ENCODE measurements at places on chromosomes 12 and 14.

DNA sequence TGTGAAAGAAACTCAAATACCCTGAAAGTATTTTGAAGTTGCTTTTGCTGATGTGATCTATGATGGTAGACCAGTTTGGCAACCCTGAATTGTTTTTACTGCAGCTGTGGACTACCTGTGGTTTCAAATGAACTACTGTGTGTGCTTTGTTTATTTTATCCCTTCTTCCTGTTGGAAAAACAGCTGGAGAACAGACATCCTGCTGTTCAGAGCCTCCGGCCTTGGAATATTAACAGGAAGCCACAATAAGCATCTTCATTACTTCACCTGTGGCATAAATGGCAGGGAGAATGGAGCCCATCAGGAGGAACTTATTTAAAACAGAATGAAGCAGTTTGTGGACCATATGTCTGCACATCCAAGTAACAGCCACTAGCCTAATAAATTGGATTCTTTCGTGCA, 104.8 kb downstream of the DUSP6 start:
- no peak overlapping the region for H3K27ac ChIP-seq
- H3K27me3 ChIP-seq, result no peaks in the 10 kb centered on the region
- H3K4me3 ChIP-seq, result no peak overlapping the region

DNA sequence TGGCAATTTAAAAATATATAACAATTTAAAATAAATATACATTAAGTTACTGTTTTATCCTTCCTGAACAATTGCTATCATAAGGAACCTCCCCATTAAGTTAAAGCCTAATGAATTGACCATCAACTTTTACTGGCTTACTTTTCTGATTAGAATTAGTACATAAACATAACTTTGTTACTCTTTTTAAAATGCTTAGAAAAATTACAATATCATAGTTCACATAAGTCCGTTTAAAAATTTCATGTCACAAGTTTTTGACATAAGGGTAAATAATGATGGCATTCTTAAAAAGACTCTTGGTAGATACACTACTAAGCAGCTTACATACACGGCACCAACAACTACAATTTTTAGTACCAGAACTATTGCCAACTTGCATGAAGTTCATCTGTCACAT, 1308.6 kb downstream of the FSCB start:
- DNase-seq, result no peak
- no peaks in the 10 kb centered on the region for H3K27me3 ChIP-seq
- no peaks in the 10 kb centered on the region for H3K36me3 ChIP-seq

DNA sequence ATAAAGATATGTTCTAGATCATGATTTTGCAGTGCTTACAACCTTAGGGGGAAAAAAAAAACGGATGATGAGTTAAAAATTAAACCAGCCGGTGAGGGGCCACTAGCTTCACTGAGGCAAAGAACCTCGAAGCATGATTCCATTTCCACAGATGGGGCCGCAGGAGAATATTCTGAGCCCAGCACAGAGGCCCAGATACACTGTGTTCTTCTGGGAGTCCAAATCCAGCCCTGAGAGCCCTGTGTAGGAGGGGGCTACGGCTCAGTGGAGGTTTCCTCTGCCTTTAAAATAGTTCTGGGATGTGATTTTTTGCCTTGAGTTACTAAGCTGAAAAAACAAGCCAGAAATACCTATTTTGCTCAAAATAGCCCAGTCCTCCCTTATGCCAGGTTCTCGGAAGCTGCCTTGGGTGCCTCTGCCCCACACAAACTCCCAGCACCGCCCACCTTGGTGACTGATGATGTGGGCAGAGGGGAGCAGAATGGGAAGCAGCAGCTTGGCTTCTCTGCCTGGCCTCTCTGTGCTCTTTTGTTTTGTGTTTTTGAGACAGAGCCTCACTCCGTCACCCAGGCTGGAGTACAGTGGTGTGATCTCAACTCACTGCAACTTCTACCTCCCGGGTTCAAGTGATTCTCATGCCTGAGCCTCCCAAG, 105.4 kb upstream of the BCL2L14 start:
- no peak overlapping the region for H3K4me3 ChIP-seq
- no peaks in the 10 kb centered on the region for H3K36me3 ChIP-seq
- H3K27me3 ChIP-seq, result no peaks in the 10 kb centered on the region
- H3K27ac ChIP-seq, result no peak overlapping the region

- no peak overlapping the region for H3K4me3 ChIP-seq
- DNase-seq, result no peak
- no peaks in the 10 kb centered on the region for H3K36me3 ChIP-seq
- H3K27ac ChIP-seq, result no peak overlapping the region
- no peaks in the 10 kb centered on the region for H3K4me1 ChIP-seq
- no peaks in the 10 kb centered on the region for H3K27me3 ChIP-seq
Measured at GRCh38 chr12:130589540-130590317, 126.4 kb downstream of the RIMBP2 start.

- H3K4me3 ChIP-seq, result no peak overlapping the region
- DNase-seq, result no peak
- no peaks in the 10 kb centered on the region for H3K36me3 ChIP-seq
- peaks cover 49% of the 10 kb centered on the region for H3K4me1 ChIP-seq
- no peaks in the 10 kb centered on the region for H3K27me3 ChIP-seq
Measured at GRCh38 chr12:51020448-51021182, 5.6 kb downstream of the SLC11A2 start.
